NCI-H774 (cell line): ENCODE measurements at places on chromosomes 6 and 20.

GRCh38 chr6:50864601-50865000, 45.9 kb downstream of the TFAP2B start:
- DNase-seq = no peak

GRCh38 chr6:28906669-28907068, 17.1 kb downstream of the TRIM27 start:
- DNase-seq = no peak

DNA sequence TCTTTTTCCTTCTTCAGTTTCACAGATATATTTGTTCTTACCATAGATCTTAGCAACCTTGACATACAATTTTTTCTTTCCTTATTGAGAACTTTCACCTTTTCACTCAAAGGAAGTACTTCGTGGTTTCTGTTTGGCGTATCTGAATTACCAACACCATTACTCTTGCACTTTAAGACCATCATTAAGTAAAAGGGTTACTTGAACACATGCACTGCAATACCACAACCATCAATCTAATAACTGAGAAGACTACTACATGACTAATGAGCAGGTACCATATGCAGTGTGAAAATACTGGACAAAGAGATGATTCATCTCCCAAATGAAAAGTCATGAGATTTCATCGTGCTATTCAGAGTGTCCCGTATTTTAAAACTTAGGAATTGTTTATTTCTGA, 21.7 kb upstream of the SENP6 start:
- DNase-seq = no peak

DNA sequence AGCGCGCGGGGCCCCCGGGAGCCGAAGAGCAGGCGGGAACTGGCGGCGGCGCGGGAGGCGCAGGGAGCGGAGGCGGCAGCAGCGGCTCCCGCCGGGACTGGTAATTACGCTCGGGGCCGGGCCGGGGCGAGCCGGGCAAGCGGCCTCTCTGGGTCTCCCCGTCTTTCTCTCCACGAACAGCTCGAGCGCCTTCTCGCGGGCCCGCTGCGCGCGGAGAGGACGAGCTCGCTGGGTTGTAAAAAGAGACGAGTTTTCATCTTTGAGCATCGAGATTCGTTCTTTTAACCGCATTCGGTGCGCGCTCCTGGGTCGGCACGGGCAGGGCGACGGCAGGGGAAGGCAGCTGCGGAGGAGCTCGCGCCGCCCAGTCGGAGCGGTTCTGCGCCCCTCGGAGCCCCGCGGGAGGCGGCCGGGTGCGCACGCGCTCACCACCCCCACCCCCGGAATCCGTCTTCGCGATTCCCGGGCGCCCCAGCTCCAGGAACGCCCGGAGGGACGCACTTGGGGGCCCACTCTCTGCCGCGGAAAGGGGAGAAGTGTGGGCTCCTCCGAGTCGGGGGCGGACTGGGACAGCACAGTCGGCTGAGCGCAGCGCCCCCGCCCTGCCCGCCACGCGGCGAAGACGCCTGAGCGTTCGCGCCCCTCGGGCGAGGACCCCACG, 38.0 kb downstream of the YTHDF1 start:
- no peak for DNase-seq

GRCh38 chr6:53280207-53280606, 68.5 kb downstream of the ELOVL5 start:
- DNase-seq = no peak

DNA sequence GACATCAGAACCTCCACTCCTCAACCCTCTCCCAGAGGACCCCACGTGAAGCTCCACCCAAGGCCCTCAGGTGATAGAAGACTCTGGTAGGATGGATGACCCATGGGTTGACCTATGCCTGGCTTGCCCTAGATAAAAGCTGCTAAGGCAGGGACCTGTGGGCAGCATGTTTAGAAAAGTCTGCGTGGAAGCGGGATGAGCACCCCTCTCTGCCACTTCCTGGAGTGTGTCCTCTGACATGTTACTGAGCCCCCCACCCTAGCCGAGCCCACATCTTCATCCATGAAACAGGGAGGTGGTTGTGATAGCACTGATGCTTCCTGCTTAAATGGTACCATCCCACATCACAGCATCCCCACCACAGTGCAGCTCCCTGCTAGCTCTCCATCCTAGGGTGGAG, 21.8 kb downstream of the MOCS1 start:
- DNase-seq = no peak

GRCh38 chr6:4726645-4727044, 49.6 kb upstream of the CDYL start:
- no peak for DNase-seq

DNA sequence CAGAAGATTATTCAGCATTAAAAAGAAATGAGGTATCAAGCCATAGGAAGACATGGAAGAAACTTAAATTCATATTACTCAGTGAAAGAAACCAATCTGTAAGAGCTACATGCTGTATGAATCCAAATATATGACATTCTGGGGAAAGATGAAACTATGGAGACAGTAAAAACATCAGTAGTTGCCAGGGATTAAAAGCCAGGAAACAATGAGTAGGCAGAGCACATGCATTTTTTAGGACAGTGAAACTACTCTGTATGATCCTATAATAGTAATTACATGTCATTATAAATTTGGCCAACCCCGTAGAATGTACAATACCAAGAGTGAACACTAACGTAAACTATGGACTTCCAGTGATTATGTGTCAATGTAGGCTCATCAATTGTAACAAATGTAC, 92.8 kb upstream of the RNF217 start:
- DNase-seq = no peak

- no peak for DNase-seq
Observed at GRCh38 chr6:104908888-104909525, 47.9 kb upstream of the LIN28B start.

- DNase-seq = no peak
Observed at GRCh38 chr20:2236256-2236655, 59.5 kb upstream of the TGM3 start.

GRCh38 chr6:79073888-79074287, 4.2 kb downstream of the PHIP start:
- DNase-seq = no peak

- no peak for DNase-seq
Observed at GRCh38 chr20:46883892-46884291, 10.8 kb upstream of the EYA2 start.

- DNase-seq = no peak
Observed at GRCh38 chr6:157107915-157108651, 215.2 kb downstream of the TMEM242 start.

GRCh38 chr6:52346503-52346902, 15.4 kb upstream of the PAQR8 start:
- DNase-seq = no peak

DNA sequence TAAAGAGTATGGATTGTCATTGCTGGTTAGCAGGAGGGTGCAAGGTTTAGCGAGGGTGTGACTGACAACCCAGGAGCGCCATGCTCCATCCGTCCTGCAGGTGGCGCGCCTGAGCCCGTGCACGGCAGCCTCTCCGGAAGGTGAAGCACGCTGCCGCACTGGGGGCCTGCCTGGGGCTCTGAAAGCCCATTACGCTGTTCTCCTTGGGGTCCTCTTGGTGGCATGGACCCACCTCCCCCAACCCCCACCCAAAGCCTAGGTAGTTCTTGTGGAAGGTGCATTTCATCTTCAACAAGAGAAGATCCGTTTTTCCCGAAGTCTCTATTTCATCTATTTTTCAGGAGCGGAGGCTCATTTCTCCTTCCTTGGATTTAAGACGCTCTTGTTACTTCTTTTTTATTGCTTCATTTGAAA, 197.4 kb upstream of the KCNG1 start:
- no peak for DNase-seq

- DNase-seq = no peak
Observed at GRCh38 chr6:159004592-159004991, 4.6 kb upstream of the RSPH3 start.

DNA sequence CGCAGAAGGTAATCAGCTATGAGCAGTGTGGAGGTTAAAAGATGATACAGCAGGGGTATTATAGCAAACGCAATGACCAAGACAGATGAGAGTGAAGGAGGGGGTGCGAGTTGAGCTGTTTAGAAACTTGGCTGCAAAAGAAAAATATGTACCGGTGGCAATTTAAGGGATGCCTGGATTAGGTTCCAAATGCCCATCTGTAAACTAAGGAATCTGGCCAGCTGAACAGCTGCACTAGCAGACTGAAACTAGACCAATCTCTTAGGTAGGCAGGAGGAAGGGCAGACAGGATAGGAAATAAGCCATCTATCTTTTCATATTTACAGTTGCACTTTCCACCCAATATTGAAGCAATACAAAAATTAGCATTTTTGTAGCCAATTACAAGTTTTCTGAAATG, 407.6 kb downstream of the HTR1B start:
- no peak for DNase-seq

- DNase-seq = peak; percentile 90
Observed at GRCh38 chr20:47360297-47361056, 4.0 kb upstream of the ZMYND8 start.

DNA sequence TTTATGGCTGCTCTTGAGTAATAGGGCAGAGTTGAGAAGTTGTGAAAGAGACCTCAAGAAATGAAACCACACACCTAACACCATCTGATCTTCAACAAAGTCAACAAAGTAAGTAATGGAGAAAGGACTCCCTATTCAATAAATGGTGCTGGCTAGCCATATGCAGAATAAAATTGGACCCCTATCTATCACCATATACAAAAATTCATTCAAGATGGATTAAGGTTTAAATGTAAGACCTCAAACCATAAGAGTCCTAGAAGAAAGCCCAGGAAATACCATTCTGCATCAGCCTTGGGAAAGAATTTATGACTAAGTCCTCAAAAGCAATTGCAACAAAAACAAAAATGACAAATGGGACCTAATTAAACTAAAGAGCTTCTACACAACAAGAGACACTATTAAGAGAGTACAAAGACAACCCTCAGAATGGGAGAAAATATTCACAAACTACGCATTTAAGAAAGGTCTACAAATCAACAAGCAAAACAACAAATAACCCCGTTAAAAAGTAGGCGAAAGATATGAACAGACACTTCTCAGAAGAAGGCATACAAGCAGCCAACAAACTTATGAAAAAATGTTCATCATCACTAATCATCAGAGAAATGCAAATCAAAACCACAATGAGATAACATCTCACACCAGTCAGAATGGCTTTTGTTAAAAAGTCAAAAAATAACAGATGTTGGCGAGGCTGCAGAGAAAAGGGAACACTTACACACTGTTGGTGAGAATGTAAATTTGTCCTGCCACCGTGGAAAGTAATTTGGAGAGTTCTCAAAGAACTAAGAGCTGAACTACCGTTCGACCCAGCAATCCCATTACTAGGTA, 4.0 kb downstream of the MAP3K5 start:
- DNase-seq = no peak

GRCh38 chr6:47633141-47633540, 65.2 kb upstream of the ADGRF4 start:
- no peak for DNase-seq

DNA sequence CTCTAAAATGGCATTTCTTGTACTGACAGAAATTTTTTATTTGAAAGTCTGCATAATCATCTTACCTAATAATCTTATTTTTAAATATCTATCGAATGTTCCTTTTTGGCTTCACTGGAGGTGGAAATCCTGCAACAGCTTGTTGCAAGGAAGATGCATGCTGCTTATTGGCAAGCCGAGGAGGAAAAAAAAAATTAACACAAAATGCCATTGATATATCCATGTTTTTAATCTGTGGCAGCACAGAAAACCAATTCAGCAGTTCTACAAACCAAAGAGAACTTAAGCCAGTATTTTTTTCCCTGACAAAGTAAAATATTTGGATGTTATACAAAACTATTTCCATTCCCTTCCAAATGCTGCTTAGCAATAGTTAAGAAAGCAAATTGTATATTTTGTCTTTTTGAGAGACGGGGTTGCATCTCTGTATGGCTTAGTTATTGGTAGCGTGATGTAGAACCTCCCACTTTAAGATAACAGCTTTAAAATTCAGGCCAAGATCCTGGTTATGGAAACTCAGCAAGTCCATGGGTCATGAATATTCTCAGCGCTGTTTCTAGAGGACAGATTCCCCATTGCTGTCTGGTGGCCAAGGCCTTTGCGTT, 231.4 kb downstream of the TMEM242 start:
- no peak for DNase-seq

- no peak for DNase-seq
Observed at GRCh38 chr20:63847237-63848002, 13.9 kb upstream of the ABHD16B start.

DNA sequence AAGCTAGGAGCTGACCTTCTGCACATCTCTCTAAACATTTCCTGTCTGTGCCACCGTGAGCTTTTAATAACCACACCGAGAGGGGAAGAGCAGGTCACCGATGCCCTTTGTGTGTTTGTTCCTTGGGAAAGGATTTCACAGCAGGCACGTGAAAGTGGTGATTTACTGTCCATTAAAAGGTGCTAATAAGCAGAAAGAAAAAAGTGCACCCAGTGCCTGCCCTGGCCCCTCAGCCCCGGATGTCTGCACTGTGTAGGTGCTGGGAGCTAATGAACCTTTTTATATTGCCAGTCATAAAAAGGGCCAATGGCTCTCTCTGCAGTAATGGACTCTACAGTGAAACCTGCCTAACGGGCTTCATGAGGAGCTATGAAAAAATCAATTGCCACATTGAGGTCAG, 312.6 kb downstream of the C6orf118 start:
- no peak for DNase-seq

DNA sequence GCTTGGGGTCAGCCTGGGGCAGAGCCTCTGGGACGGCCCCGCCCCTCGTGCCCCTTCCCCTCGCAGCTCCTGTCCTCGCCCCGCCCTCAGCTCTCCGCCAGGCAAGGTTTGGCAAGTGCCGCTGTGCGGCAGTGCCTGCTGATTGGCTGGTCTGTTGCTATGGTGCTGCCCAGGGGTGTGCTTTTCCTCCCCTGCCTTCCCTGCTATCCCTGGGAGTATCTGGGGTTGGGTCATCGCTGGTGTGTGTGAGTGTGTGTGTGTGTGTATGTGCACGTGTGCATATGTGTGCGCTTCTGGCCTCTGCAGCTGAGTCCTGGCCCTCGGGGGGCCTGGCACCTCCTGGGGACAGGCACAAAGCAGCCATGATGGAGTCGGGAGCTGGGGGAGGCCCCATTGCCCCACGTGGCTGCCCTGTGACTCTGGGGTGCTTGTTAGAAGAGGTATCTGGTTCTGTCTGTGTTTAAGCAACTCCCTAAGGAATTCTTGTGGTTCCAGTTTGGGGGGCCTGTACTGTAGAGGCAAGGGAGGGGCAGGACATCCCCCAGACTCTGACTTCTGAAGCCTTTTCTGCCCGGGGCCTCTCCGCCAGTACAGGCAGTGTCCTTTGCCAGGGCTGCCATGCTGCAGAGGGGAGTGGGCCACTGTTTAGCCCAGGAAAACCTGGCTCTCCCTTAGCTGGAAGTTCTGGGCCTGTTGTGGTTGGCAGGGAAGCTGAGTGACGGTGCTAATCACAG, 6.9 kb downstream of the RTEL1 start:
- no peak for DNase-seq

DNA sequence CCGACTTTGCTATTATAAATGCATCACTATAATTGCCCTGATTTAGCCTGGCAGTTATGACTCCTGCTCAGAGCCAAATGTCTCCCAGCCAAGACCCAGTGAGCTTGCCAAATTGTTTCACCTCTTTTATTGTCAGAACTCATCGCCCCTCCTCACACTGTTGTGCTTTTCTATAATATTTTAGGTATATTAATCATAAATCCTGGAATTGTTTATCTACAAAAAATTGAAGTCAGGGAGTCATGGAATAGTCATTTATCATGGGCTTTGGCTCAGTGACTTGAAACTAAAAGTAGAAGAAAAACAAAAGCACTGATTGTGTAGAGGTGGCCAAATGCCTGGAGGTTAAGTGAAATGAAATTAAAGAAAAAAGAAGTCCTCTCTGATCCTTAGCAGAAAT, 85.6 kb downstream of the PFDN4 start:
- no peak for DNase-seq

GRCh38 chr6:131741688-131742393, 31.0 kb upstream of the CTAGE9 start:
- DNase-seq = no peak

GRCh38 chr6:30752157-30752927, 8.0 kb upstream of the IER3 start:
- no peak for DNase-seq

GRCh38 chr6:33735216-33735615, 11.5 kb downstream of the IP6K3 start:
- no peak for DNase-seq
